Left forelimb (tissue), 1 donor: ENCODE measurements at places on chromosomes 11 and 22.

- DNase-seq = no peak
These were observed 5.0 kb upstream of the NTM start for GRCh38 chr11:131365329-131365930.

- no peak for DNase-seq
These were observed 23.6 kb downstream of the ALX4 start for GRCh38 chr11:44286268-44286880.

GRCh38 chr22:36197065-36197440 is 4.6 kb downstream of the APOL4 start:
- peak; percentile 64 for DNase-seq

DNA sequence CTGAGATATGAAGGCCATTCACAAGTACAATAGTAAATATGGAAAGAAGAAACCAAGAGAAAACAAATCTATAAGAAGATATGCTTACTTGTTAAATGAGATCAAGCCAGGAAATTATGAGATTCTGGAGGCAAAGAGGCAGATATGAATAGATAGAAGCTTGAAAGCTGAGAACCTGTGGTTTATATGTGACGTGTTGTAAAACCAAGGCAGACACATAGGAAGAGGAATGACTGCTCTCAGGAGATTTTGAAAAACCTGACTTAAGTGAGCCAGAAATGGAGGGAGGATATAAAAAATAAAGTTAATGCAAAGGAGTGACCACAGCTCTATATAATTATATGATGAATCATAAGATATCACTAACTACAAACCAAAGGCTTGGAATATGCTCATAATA is 1160.5 kb upstream of the CNTN5 start:
- no peak for DNase-seq

DNA sequence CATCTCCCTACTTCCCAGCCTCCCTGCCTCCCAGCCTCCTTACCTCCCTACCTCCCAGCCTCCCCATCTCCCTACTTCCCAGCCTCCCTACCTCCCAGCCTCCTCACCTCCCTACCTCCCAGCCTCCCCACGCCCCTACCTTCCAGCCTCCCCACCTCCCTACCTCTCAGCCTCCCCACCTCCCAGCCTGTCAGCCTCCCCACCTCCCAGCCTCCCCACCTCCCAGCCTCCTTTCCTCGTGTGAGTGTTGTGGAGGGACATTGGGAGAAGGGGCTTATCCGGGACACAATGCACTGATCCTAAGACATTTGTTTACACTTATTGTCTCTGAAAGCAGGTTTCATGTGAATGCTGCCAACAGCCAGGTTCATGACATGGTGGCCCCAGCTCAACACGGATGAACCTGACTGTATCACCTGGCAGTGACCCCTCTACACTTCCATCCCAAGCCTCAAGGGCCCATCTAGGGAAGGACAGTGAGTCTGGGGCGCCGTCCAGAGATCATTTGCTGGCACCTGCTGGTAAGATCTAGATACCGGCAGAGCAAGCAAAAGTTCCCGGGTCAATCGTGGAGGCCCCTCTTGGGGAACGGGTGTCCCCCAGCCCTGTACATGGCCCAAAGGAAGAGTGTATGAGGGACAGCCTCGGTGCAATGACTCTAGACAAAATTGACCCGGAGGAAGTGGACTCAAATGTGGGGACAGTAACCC is 34.5 kb upstream of the TH start:
- DNase-seq = peak; percentile 62

DNA sequence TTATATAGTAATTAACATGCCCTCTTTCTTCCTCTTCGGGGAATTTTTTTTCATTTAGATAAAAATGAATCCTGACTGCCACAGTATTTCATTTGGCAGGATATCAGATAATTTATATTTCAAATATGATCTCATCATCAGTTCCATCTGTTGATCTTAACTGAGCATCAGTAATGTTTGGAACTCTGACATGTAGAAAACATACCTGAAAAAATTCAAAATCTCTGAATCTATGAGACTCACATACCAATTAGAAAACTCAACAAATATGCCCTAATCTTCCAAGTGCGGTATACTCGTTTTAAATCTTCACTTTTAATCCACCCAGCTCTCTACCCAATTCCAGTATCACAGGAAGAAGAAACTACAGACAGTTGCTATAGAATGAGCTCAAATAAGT is 161.9 kb downstream of the MSANTD4 start:
- no peak for DNase-seq

- DNase-seq = no peak
These were observed 143.2 kb downstream of the BBOX1 start for GRCh38 chr11:27183672-27184457.

GRCh38 chr11:15189641-15190365 is 75.1 kb downstream of the INSC start:
- no peak for DNase-seq

GRCh38 chr11:27388869-27389268 is 25.9 kb upstream of the CCDC34 start:
- DNase-seq = no peak

- no peak for DNase-seq
These were observed 67.2 kb downstream of the ADM start for GRCh38 chr11:10371926-10372641.

DNA sequence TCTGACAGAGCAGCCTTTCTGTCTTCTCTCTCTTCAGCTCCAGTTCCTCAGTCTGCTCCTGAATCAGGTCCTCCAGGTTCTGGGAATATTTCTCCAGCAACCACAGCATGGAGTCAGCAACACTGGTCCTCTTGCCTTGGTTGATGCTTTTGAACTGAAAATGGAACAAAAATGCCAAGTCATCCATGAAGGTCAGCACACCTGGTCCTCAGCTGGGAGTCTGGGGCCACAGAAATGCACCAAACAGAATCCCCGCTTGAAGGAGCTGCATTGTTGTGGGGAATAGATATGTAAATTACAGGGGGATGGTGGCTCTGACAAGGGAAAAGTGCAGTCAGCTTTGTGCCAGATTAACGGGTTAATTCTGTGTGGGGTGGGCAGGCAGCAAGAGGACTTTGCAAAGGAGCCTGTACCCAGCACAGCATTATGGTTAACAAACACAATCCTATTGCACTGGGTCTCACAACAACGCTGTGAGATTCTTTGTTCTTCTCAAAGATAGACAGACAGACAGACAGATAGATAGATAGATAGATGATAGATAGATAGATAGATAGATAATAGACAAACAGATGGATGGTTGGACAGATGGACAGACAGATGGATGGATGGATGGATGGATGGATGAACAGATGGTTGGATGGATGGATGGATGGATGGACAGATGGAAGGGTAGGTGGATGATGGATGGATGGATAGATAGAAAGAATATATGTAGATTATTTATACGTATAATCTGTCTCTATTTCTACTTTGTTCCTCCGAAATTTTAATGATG is 33.8 kb upstream of the LRRC32 start:
- DNase-seq = no peak

GRCh38 chr11:70897429-70897828 is 354.9 kb downstream of the SHANK2 start:
- DNase-seq = no peak

DNA sequence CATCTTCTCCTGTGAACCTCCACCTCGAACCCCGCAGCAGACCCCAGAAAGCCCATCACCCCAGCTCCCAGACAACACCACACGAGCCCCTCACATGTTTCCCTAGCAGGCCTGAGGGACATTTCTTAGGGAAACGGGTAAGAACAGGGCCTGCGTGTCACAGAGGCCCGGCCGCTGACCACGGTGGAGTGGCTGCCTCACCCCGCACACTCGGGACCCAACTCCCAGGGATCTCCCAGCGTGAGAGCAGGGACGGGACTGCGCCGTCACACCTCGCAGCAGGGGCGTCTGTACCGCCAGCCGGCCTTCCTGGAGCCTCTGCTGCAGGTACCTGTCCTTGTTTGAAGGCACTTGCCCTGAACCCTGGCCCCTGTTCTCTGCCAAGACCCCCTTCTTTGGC is 10.2 kb downstream of the ATP5MGL start:
- no peak for DNase-seq

DNA sequence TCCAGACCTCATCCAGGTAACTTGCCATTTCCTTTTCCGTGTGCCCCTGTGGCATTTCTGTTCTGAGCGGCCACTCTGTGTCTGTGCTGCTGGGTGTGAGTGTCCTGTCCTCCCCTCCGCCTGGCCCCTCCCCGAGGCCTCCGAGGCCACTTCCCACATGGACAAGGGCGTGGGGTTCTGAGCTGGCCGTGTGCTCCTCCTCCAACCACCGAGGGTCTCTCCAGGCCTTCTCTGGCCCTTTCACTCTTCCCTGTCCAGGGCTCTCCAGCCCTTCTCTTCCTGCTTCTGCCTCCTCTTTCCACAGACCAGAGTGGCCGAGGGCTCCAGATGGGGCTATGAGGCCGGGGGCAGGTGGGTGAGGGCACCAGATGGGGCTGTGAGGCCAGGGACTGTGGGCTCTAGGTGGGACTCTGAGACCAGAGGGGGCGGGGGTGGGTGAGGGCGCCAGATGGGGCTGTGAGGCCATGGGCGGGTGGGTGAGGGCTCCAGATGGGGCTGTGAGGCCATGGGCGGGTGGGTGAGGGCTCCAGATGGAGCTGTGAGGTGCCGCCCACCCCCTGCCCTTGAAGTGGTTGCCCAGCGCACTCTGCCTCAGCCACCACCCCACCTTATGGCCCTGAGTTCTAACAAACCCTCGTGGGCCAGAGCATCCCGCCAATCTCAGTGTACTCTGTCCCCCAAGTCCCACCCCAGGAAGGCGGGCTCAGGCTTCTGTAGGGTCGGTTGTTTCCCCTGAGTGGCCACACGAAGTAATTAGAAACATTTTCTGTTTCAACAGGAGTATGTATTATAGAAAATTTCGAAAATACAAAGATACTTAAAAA is 24.1 kb downstream of the PTDSS2 start:
- DNase-seq = no peak

- DNase-seq = no peak
These were observed 10.2 kb upstream of the LDHA start for GRCh38 chr11:18384157-18384641.

GRCh38 chr11:124535552-124536232 is 7.8 kb downstream of the OR8B12 start:
- no peak for DNase-seq

- DNase-seq = no peak
These were observed 2.7 kb downstream of the MDK start for GRCh38 chr11:46383974-46384701.

DNA sequence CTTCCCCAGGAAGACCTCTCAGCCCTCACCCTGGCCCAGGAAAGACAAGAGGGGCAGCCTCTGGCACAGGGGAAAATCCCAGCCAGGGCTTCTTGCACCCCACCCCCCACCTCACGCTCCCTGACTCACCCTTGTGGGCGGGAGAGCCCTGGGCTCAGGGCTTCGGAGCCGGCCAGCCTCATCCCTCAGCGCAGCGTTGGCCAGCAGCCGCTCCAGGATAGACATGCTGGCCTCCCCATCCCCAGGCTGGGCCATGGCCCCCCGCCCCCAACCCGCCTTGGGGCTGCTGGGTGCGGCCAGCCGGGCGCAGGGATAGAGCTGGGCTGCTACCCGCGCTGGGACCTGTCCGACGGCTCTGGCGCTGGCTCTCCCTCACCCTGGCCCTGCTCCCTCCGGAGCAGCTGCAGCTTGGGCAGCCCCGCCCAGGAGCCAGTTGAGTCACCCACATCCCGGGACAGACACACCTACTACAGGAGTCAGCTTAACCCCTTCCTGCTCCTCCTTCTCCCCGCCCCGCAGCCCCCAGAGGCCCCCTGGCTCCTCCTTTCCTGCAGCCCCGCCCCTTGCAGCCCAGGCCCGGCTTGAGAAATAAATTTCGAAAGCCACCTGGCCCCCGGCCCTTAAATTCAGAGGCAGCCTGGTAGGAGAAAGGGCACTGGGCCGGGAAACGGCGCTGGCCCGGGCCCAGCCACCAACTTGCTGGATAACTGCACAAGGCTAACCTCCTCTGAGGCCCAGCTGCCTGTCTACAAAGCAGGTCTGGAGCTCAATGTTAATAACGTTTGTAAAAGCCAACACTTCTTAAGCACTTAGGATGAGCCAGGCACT is 13.4 kb downstream of the TNKS1BP1 start:
- DNase-seq = peak; percentile 87

DNA sequence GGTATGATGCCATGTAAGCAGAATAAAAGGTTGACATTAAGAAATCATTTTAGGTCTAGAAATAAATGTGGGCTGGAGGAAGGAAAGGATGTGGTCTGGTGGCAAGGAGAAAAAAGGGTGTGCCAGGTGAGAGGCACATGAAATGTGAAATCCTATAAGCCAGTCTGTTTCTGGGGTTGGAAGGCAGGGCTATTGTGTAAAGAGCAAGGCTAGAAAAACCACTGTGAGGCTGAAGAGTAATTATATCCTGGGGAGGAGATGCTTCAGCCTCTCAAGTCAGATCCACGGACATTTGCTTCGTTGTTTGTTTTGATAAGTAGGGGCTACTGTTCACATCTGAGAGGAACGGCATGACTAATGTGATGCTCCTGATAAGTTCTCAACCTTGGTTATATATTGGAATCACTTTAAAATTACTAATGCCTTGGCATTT is 77.5 kb upstream of the CTSC start:
- DNase-seq = no peak

DNA sequence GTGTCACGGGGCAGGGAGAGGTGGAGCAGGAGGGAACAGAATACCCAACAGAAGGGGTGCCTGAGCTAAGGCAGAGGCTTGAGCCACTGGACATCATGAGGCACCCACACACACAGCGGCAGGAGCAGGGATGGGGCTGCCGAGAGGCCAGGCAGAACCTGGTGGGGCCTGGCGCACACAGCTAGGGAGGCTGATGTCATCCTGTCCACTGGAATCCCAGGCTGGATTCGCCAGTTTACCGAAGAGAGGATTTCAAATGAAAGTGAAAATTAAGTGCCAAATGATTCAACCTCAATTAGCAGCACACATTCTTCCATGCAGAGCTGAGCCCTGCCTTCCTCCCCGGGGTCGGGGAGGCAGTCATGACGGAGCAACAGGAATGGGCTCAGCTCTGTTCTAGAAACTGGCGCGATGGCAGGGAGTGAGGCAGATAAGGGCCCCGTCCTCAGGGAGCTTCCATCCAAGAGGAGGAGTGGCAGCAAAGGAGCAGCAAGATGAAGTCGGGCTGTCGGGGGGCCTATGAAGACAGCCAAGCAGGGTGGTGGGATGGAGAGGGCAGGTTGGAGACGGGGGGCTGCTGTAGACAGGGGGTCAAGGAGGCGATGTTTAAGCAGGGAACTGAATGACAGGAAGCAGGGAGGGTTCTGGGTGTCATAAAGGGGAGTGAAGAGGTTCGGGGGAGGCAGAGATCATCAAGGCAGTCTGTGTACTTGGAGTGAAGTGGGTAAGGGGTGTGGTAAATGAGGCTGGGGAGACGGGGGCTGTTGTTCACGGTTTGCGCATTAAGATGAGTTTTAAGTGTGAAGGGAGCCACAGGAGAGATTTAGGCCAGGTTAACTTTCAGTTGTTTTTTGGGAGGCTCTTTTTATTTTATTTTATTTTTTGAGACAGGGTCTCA is 6.4 kb downstream of the RAC2 start:
- DNase-seq = no peak

- DNase-seq = no peak
These were observed 591.2 kb downstream of the OPCML start for GRCh38 chr11:132941024-132941646.

DNA sequence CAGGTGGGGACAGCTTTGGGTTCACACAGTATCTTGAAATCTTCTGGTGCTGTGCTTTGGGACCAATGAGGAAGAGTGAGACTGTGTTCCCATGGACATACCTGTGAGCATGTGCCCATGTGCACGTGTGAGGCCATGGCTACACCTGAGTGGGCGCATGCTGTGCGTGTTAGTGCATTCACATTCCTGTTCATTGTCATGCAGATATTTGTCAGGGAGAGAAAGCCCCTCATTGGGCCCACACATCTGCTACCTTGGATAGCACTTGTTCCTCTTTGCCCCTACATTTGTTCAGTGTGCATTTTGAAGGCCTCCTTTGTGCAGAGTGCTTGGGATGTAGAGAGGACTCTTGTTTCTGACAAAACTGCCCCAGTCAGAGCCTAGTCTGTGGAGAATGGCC is 154.3 kb upstream of the E2F8 start:
- DNase-seq = peak; percentile 20
